NCI-H526 (cell line): ENCODE measurements at places on chromosomes 6 and 20.

- DNase-seq, result peak; percentile 25
These were observed 984 bp downstream of the TNFRSF21 start for GRCh38 chr6:47308552-47309290.

DNA sequence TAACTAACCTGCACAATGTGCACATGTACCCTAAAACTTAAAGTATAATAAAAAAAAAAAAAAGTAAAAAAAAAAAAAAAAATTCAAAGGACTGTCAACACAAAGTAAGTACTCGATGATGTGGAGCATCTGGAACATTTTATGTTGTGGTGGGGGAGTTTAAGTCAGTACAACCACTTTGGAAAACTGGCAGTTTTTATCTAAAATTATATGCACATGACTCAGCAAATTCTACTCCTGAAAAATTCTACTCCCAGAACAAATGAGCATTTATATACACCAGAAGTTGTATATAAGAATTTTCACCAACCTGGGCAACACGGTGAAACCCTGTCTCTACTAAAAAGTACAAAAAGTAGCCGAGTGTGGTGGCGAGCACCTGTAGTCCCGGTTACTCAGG, 36.9 kb upstream of the CCDC28A start:
- no peak for DNase-seq

DNA sequence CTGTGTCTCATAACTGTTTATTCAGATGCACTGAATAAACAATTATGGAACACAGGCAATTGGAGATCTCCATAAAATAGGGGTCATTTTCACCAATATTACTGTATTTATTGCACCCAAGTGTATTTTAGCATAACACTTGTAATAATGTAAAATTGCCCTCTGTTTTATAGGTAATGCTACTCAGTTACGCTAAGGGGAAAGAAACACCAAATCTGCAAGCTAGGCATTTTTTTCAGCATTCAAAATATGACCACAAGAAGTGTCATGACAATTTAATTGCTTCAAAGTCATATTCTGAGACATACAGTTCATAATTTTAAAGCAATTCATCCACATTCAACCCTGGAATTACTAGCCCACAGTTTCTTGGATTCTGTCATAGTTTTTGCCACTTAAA, 643.2 kb upstream of the NOX3 start:
- DNase-seq, result no peak

GRCh38 chr6:121726596-121726995, 291.1 kb downstream of the GJA1 start:
- no peak for DNase-seq

DNA sequence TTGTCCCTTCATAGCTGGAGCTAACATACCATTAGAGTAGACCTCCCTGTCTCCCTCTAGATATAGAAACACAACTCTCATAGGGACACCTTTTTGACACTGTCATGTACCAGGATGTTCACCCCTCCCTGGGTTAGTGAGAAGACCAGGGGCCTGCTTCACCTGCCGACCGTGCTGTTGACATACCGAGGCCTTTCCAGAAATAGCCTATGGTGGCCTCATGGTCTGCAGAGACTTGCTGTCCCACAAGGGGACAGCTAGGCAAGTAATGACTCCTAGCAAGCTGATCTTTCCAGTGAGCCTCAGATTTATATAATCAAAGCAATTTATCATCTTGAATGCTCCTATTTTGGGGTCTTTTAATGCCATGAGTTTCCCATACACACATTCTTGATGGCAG, 15.0 kb downstream of the ZDHHC14 start:
- no peak for DNase-seq

GRCh38 chr20:61658563-61658962, 406.5 kb downstream of the CDH4 start:
- no peak for DNase-seq
